T1000 (cell line): ENCODE measurements at places on chromosomes 2 and 18.

DNA sequence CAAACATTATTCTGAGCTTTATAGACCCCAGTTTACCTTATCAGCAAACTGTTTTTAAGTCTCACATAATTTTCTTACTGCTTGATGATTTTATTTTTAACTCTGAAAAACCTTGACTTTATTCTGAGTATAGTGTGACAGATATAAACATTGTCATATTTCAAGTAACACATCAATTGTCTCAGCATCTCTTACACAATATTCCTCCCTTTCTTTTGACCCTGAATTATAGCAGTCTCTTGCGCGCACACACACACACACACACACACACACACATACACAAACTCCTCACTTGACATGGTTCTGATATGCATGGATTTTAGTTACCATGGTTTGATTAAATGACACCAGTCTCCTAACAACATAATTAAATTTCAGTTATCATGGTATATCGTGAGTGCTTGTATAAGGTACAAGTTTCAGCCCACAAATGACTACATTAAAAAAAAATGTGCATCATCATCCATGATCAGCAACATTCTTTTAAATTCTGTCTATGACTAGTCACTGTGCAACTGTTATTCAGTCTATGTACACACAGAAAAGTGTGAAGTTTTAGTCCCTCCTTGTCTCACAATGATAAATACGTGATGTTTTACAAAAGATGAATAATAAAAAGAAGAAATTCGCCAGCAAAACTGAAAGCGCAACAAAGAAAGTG is 39.5 kb upstream of the TACR1 start:
- no peak for DNase-seq

- no peak for DNase-seq
Observed at GRCh38 chr18:57432751-57433400, 2.3 kb upstream of the ONECUT2 start.

DNA sequence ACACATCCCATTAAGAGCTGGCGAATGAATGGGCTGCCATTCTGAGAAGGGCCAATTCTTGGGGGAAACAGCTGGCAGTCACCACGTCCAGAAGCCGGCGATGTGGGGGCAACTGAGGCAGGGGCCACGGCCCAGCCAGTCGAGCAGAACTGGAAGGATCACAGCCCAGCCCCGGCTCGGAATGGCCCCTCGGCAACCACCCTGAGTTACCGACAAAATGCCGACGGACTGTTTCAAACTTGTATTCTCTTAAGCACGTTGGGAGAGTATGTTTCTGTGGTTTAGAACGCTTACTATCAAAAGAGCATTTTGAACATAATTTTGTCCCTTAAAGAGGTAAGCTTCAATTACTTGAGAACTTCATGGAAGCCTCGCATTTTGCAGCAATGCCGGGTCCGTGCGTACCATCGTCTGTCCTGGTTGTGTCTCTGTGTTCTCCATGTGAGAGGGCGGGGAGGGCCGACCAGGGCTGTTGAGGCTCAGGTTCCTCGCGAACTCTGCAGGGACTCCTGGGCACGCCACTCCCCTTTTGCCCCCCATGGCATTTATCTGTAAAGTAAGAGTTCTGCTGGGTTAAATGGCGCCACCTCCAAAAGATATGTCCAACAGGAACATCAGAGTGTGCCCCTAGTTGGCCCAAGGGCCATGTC is 155.9 kb downstream of the TWIST2 start:
- DNase-seq: no peak

GRCh38 chr18:64334748-64335147 is 185.9 kb upstream of the LINC00305 start:
- DNase-seq: no peak

DNA sequence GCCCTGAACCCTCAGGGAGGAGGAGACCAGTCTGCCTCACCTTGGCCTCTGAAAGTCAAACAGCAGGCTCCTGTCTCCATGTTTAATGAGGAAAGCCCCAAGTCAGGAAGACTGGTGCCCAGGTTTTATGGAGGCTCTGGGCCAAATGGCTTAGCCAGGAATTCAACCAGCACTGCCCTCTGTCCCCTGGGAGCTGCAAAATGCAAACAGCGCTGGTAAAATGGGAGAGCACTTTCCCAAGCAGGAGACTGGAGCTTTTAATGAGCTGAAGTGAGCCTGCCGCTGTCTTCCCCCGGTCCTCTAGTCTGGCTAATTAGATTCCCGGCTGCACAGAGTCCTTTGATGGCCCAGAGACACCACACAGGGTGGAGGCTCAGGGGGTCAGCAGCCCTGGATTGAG is 276.0 kb upstream of the TRIB2 start:
- DNase-seq: no peak

DNA sequence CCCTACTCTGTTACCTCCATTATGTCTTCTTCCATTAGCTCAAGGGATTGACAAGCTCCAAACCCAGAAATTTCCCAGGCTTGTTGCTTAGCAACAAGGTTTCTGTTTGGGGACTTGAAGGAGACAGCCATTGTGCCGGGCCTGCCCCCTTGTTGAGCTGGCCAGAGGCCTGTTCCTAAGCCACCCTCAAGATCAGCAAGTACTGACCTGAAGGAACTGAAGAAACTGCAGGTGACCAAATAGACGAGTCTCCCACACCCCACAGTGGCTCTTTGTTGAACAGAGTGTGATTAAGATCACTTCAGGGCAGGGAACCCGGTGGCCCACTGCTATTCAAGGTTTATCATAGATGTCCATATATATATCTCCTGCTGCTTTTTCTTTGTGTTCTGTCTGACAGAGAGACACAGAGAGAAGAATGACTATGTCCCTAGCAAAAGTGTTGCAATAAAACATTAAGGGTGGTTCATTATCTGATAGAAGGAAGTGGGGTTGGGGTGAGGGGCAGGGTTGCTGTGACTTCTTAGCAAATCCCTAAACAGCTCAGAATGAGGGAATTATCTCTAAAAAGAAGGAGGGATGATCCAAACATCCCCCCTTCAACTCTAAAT is 69.2 kb downstream of the RNF144A start:
- no peak for DNase-seq

- DNase-seq: no peak
Observed at GRCh38 chr18:40577981-40578365, 1377.1 kb upstream of the PIK3C3 start.
